ENCODE measurements at places on chromosomes 3 and 15.

DNA sequence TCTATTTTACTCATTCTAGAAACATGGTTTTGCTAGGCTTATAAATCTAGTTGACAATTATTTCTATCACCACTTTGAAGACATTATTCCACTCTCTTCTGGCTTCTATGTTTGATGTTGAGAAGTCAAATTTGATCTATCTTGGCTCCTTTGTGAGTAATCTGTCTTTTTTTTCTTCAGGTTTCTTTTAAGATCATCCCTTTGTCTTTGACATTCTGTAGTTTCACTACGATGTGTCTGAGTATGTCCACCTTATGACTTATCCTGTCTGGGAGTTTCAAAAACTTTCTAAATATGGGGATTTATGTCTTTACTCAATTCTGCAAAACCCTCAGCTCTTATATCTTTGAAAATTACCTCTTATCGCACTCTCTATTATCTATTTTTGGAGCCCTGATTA, 41.0 kb upstream of the TMEM158 start:
- DNase-seq, result no peak

DNA sequence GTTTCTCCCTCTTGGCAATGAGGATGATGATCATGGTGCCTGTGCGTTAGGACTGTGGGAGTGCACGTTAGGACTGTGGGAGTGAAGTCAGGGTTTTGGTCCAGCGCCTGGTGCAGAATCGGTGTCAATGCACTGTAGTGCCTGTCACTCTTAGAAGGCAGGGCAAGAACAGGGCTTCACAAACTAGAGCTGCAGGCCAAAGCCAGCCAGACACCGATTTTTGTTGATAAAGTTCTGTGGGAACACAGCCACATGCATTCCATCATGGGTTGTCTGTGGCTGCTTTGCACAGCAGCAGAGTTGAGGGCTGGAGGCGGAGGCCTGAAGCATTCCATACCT, 32.6 kb upstream of the NR2C2 start:
- DNase-seq, result no peak

DNA sequence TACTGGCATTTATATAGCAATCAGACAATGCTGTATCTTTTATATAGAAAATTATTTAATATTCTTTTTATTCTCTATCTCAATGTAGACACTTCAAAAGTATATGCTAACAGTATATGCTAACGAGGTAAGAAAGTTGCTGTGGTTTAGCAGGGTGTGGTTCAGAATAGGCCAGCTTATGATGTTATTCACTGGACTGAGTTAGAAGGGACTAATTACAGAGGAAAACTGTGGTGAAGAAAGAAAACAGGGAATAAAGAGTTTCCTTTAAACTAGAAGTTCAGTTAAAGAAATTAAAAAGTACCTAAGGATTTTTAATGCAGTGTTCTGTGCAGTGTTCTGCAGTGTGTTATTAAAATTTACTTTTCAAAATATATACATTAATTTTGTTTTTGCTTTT, 59.4 kb downstream of the MYO9A start:
- no peak for DNase-seq

DNA sequence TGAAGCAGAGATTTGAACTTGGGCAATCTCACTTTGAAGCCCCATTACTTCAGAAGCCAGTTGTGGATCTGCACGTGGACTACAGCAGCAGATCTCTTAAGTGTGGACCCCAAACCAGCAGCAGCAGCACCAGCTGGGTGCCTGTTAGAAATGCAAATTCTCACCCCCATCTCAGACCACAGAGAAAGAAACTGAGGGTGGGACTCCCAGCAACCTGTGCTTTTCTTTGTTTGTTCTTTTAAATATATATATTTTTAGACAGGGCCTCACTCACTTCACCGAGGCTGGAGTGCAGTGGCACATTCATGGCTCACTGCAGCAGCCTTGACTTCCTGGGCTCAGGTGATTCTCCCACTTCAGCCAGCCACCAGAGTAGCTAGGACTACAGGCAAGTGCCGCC, 53.2 kb downstream of the SLTM start:
- DNase-seq, result no peak
